NCI-H1930 (cell line): ENCODE measurements at places on chromosomes 5 and 9.

- DNase-seq = no peak
Measured at GRCh38 chr5:122605236-122605635, 169.6 kb upstream of the SNX2 start.

DNA sequence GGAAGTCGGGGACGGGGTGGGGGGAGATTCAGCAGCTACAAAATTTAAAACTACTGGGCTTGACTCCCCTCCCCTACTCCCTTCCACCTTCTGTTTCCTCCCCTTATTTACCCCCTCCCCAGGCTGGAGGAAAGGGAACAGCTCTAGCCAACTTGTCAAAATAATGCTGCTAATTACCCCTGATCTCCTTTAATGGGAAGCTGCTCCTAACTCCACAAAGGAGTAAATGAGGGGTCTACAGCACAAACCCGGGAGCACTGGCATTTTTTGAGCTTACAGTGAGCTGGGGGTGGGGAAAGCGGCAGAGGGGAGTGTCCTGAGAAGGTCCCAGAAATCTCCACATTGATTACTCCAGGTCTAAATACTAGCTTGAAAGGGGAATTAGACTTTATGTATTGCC lies 3.1 kb downstream of the PTCH1 start:
- no peak for DNase-seq

DNA sequence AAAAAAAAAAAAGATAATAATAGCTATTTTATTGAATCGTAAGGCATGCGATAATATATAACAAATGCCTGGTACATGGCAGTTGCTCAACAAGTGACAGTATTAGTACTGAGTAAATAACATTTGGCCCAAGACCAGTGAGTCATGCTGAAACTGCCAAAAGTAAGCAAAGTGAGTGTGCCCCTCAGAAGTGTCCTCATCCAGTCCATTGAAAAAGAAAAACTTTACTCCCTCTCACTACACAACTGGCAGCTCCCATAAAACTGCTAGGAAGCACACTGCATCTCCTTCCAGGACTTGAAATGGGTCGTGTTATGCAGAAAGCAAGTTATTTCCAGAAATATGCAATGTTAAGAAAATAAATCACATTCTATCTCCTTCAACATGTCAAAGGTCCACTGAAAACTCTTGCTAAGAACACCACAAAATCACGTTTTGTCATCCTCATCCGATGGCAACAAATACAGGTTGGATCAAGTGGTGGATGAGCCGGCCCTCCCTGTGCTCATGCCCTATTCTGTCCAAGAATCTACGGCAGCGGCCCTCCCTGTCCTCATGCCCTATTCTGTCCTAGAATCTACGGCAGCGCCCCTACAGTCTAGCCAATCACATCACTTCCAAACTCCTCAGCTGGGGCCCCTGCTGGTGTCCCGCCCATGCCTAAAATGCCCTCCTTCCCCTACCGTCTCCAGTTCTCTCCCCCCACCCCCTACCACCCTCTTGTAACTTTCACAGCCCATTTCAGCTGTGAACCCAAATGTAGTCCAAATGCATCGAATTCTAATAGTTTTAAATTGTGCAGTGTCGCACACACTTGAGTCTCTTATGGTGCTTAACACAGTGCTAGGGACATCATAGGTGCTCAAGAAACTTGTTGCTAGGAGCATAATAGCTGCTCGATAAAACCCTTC lies 12.5 kb downstream of the PTCH1 start:
- DNase-seq = no peak

- DNase-seq = no peak
Measured at GRCh38 chr9:127711831-127712274, 3.6 kb downstream of the PTRH1 start.

DNA sequence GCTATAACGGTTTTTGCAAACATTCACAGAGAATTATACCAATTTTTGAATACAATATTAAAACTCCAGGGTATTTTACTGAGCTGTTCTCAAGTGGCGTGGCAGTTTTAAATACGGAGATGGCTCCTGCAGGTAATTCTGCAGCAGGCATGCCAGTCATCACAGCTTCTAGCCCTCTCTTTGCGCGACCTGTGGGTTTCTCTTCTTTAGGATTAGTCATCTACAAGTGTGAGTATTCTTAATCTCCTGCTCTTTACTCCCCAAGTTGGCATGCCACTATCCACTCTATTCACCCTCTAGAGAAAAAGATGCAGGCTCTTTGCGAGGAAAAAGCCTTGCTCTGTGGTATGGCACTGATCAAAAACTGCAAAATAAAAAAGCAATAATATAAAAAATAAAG lies 43.9 kb downstream of the ANKRD31 start:
- DNase-seq = no peak

- DNase-seq = no peak
Measured at GRCh38 chr5:61304590-61305381, 27.3 kb upstream of the ZSWIM6 start.

DNA sequence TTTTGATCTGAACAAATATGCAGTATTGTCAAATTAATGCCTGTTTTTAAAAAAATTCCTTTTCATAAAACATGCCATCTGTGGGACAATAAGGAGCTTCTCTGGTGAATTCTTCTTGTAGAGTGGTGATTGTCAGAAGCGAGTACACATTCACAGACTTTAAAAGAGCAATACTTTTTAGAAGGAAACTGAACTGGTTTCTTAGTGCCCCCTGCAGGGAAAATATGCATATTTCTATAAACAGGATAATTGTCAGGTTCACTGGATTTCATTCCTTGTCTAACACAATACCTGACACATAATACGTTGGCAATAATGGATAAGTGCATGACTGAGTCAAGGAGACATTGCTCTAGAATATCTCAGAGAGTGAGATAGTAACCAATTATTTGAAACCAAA lies 133.7 kb downstream of the KIF4B start:
- DNase-seq = no peak

DNA sequence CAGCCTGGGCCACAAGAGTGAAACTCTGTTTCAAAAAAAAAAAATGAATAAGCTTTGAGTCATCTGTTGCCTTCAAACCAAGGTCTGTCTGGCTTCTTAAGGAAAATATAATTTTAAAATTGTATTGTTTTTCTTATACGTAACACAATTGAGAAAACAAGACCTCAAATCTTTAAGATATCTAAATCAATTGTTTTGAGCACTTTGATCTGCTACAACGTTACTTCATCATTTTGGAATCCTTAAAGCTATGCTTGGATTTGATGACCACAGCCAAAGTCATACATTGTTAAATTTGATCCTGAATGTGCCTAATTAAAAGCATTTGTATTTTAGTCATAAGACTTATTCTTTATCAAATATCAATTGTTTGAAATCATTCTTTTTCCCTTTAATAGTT lies 37.7 kb upstream of the VCAN start:
- DNase-seq = no peak

DNA sequence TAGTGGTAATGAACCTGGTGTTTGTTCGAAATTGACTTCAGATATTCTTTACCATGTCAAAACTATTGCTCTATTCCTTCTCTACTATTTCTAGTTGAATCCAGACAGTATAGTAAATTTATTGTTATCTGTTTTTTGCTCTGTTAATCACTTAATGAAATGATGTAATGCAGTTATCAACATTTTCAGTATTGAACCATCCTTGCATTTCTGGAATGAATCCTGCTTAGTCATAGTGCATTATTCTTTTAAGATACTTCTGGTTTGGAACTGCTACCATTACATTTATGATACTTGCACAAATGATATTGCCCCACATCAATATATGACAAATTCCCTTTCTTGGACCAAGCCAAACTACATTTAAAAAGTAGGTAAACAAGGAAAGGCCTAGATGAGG lies 554.0 kb upstream of the KLF4 start:
- DNase-seq = no peak

DNA sequence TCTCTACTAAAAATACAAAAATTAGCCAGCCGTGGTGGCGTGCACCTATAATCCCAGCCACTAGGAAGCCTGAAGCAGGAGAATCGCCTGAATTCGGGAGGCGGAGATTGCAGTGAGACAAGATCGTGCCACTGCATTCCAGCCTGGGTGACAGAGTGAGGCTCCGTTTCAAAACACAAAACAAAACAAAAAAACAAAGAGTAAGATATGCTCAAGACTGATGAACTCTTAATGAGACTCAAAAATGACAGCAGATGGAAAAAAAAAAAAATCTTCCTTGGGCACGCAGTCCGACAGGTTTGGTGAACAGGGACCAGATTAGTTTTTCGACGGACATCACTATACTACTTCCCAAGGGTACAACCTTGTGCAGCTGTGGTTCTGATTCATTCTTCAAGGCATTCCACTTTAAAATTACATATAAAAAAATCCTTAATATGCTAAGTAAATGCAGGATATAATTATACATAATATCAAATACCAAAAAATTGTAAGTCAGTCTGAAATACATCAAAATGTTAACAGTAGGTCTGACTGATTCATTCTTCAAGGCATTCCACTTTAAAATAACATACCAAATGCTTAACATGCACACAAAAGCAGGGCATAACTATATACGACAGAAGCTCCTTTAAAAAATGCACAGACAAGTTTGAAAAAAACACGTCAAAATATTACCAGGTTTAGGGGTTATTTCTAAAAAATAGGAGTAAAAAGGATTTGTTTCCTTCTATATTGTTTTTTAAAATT lies 12.3 kb downstream of the PSIP1 start:
- no peak for DNase-seq

GRCh38 chr5:77016962-77017361 lies 13.2 kb upstream of the AGGF1 start:
- no peak for DNase-seq
